ENCODE measurements at places on chromosomes 1 and 21.

- DNase-seq, result no peak
Measured at GRCh38 chr1:71593523-71593922, 512.7 kb upstream of the ZRANB2 start.

DNA sequence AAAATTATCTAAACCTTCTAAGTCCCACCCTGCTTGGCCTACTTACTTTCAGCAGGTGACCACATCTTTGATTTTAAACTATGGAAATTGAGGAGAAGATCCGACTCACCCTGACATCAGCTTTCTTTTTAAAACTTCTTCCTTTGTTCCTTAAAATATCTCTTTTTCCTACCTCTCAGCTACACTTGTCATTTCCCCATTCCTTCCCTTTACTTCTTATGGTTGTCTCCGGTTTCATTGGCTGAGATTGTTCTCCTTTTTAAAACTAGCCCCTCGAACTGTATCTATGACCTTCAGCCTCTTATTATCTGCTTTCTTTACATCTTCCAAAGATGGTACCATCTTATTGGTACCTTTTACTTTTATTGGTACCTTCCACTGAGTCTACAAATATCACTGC lies 87.8 kb upstream of the NRIP1 start:
- DNase-seq, result no peak

DNA sequence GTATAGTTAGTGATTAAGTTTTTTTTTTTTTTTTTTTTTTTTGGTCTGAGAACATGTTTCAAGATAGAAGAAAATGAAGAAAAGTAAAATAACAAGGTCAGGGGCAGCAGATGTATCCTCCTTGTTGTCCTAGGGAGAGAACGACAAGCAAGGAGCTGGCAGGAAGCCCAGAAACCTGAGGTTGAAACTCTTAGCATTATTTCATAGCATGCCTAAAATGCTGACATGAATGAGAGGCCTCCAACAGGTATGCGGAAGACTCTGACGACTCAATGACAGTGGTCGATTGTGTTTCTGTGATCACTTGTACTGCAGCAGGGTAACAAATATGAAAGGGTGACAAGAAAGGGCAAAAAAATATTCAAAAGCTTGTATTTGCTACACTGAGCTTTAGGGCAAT lies 415.9 kb downstream of the PLA2G4A start:
- peak; percentile 87 for DNase-seq

- DNase-seq, result no peak
Measured at GRCh38 chr1:20142001-20142710, 3.0 kb downstream of the PLA2G2F start.

DNA sequence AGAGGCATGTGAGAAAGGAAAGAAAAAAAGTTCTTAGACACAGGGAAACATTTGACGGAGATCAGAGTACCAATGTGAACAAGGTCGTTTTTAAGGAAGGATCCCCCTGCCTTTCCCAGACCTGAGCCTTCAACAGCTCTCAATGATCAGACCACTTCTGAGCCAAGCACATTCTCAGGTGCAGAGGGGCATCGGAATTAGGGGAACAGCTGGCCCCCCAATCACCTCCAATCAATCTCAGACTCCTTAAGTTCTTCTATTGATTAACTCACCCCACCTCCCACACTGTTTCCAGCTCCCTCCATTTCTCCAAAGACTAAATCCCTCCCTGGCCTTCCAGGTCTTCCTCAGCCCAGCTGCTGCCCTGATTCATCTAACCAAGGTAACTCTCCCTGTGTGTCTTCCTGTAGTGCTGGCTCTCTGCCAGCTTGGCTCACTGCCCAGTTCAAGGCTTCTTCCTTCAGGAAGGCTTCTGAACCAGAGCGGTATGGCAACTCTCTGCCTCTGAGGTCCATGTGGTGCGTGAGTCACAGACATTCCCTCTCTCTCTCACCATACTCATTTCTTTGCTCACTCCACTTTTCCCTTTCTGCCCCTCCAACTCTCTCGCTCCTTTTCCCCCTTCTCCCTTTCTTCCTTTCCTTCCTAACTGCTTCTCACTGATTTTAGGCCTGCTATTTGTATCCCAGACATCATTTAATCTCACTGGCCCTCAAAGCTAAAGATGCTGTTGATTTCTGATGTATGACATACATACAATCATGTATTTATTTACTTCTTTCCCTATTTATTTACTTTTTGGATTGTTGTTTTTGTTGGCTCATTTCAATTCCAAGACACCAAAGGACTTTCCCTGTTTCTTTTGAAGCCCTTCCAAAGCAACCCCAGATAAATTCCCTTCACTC lies 18.1 kb downstream of the CFAP45 start:
- peak; percentile 47 for DNase-seq

DNA sequence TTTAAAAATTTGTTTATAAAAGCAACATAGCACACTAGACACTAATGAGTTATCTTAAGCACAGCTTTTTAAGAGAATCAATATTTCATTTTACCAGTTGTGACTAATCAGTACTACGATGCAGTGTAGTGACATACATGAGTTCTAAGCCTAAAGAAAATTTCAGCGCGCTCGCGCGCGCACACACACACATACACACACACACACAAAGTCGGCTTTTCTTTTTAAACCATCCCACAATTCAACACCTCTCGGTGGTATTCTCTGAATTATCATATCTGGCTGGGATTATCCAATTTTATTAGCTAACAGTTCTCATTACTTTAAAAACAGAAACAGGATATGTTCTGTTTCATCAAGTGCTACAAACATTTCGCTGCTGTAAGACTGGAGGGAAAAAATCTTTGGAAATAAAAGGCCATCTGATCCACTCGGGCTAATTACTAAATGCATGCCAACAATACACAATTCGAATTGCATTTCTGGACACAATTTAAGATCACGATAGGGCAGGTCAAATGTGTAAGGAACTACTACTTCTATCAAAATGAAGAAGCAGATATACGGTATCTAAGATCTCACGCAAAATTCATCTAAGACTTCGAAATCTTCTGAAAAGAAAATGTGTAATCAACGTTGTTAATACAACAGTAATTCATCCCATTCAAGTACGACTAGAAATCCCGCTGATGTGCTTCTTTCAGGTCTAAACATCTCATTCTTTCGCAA lies 1.2 kb downstream of the TUT4 start:
- DNase-seq, result peak; percentile 66

DNA sequence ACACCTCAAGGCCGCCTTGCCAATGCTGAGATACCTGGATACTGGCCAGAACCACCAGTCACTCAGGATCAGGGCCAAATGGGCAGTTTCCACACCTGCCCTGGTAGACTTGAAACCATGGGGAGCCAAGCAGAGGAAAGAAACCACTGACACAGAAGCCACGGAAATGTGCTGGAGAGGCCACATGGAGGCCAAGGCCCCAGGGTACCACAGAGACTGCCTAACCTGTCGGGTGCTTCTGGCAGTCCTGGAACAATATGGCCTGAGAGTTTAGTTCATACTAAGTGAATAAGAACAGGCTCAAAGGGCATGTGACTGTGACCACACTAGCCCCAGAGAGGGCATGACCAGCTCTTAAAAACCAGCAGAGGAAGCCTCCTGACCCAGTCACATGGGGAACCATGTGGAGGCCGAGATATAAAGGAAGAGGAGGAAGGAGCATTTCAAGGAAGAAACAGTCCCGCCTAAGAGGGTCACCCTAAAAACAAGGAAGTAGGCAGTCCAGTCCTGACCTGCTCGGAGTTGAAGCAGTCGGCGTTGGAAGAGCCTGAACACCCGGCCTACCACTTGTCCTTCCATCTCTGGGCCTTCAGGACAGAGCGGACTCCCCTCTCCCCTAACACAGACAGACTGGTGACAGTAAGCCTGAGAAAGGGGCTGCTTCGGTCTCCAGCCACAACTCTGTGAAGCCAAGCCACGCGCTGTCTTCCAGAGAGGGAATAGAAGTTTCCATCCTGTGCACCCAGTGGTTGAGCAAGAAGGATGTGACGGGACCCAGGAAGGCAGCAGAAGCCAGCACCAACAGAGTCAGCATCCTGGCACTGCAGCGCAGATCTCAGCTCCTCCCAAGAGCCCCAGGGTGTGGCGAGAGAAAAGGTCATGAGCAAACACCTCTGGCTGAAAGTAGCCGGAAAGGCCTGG lies at the start of gene DENND2D:
TSS of gene DENND2D (minus strand) at position 766 of the 921 bp plus-strand sequence. CDS start at position 579, 187 bp downstream.
- DNase-seq, result no peak

Measured in NCI-H526 treated with DMSO at 0.1 percent for 48 hours (cell line).